ENCODE measurements at places on chromosomes 2 and 18.
A peak's percentile ranks its signal among the peaks of the same experiment; 100 is the strongest.

GRCh38 chr2:33340280-33340679, 136.2 kb upstream of the RASGRP3 start:
- DNase-seq, result peak; percentile 89

DNA sequence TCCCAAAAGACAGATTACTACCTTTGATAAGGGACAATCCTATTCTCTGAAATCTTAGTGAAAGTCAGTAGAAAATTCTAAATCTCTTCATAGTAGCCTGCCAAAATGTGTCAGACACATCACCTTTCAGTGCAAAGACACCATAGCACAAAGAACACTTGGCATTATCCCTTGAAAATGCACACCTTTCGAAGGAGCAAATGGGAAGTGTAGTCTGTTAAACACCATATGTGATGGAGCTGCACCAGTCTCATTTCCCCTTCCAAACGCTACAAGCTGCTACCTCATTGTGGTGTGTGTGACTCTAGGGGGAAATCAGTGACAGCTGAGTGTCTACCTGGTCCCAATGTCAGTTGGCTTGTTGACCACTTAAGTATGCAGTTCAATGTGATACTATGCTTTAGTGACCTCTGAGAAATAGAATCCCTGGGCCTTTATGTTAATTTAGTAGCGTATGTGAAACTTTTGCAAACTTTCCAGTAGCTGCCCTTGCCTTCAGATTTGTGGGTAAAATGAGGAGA, 551.7 kb downstream of the ARHGAP15 start:
- DNase-seq, result no peak

DNA sequence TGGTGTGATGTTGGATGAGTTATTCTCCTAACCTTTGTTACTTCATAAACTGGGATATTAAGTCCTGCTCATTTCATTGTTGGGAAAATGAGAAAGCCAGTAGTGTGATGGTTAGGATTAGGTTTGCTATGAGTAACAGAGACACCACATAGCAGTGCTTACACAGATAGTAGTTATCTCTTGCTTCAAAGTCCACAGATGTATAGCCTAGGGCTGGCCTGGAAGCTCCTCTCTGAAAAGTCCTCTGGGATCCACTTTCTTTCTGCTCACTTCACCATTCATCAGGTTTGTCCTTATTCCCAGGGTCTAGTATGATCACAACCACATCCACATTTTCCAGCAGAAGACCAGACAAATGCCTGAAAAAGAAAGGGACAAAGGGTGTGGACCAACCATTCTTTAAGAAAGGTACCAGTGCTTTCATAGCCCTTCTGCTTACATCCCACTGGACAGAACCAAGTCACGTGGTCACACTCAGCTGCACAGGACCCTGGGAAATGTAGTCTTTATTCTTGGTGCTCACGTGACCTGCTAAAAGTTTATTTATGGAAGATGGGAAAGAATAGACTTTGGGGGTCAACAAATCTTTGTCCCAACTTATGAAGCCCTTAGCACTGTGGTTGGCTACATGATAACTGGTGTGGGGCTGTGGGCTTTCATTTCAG, 108.9 kb downstream of the INSIG2 start:
- DNase-seq, result no peak

DNA sequence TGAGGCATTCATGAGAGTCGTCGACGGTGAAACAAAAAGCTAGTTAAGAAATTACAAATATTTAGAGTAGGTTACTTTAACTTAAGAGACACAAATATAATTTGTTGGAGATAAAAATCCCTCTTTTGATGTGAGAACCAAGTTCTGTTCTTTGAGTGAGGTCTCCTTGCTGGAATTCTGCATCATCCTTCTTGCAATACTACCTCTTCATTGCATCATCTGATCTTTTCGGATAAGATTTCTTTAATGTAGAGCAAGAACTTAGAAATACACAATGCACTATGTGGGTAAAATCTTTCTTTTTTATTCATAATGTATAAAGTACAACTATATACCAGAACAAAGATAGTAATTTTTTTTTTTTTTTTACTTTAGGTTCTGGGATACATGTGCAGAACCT, 118.4 kb downstream of the ARL4C start:
- no peak for DNase-seq

DNA sequence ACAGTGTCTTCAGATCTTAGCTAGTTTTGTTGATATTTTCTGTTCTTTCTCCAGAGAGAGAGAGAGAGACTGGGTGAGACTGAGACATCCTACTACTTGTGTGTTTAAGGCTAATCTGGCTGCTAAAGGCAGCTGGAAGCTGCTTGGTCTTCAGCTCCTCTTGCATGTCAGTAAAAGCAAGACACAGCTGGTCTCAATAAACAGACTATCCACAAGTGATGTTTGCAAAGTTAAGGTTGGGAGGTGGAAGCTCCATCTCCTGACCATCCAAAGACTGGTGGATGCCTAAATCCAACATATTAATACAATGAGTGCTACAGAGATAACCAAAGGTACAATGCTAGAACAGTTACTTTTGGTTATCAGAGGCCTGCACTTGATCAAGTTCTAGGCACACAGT, 17.8 kb downstream of the ERFE start:
- no peak for DNase-seq
